Stimulated activated CD4-positive, alpha-beta T cell treated with anti-CD3 and anti-CD28 coated beads, Interleukin-1b, Interleukin-23, amount 100 ng/mL, for 48 hours (primary cell): ENCODE measurements at places on chromosomes 2 and 18.

DNA sequence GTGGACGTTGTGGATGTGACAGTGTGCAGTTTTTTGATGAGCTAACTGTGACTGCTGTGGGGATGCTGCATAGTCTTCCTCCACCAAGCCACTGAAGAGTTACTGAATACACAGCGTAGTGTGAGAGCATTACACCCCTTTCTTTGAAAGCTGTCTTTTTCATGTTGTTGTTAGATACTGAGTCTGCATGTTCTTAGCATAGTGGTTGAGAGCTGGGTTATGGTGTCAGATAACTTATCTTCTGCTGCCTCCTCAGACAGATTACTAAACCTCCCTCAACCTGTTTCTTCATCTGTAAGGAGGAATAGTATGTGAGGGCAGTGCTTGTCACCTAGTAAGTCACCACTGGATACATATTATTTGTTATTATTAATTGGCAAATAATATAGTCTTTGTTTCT lies 63.2 kb downstream of the CEP192 start:
- DNase-seq: no peak

DNA sequence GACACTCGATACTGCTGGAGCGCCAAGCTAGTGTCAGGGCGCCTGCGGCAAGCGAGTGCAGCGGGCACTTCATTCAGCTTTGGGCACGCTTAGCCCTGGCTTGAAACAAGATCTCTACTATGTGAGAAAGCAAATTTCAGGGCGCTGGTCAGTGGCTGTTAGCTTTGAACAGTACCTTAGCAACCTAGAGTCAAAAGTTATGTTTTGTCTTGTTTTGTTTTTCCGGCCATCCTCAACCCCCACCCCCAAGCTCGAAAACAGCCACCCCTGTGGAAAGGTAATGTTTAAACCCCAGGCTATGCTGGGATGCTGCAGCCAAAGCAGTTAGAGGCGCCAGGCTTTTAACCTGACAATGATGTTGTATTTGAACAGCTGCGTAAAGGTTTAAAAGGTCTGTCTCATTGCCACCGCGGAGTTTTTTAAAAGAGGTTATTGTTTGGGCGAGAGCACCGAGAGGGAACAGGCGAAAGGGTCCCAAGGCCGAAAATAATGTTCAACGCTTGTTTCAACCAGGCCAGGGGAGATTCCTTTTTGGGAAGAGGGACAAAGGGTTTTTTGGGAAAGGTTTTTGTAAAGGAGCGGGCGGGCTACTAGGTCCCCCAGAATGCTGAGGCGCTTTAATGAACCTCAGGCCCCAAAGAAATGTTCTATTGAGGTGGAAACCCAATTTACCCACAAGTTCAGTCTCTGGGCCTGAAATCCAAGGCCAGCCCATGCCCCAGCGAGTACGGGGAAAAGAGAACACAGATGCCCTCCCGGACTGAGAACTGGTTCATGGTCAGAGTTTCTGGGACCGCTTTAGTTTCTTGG lies 2.3 kb upstream of the HOXD10 start:
- DNase-seq: no peak

- DNase-seq: no peak
Observed at GRCh38 chr2:238891457-238892203, 43.7 kb downstream of the TWIST2 start.

GRCh38 chr2:163375070-163375469 lies 360.7 kb downstream of the FIGN start:
- no peak for DNase-seq

- DNase-seq: no peak
Observed at GRCh38 chr2:110770959-110771431, 38.6 kb downstream of the ACOXL start.

DNA sequence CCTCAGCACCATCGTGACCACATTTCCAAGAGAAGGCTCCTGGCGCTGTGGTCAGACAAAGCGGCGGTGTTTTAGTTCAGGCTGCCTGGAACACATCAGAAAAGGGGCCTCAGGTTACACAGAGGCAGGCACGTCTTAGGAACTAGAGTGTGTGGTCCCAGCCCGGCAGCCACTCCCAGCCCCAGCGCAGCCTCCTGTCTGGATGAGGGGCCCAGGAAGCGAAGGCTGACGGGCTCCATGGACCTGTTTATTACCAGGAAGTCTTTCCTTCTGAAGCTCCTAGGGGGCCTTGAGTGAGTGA lies 10.0 kb upstream of the GPR55 start:
- no peak for DNase-seq

DNA sequence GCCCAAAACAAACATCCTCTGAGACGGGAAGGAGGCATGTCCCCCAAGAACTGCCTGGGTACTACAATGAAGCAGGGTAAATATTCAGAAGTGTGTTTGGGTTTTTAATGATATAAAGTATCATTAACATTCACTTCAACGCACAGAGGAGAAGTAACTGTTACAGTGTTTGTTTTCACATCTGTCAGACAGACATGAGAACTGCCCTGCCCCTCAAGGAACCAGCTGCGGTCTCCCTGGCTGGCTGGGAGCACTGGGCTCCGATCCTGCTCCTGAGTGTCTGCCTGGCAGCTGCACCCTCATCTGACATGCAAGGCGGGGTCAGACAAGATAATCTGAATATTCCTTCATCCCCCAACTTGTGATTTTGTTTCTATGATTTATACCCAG lies 75.6 kb downstream of the MBP start:
- DNase-seq: no peak

DNA sequence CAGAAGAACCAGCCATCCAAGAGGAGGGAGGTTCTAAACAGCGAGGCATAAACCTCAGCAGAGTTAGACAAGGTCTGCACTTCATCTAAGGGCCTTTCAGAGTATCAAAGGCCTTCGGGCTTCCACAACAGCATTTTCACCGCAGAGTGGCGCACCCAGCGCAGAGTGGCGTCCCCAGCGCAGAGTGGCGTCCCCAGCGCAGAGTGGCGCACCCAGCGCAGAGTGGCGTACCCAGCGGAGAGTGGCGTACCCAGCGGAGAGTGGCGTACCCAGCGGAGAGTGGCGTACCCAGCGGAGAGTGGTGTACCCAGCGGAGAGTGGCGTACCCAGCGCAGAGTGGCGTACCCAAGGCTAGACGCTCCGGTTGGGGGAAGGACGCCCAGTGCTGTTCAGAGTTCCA lies 137.9 kb downstream of the ZNF516 start:
- no peak for DNase-seq

DNA sequence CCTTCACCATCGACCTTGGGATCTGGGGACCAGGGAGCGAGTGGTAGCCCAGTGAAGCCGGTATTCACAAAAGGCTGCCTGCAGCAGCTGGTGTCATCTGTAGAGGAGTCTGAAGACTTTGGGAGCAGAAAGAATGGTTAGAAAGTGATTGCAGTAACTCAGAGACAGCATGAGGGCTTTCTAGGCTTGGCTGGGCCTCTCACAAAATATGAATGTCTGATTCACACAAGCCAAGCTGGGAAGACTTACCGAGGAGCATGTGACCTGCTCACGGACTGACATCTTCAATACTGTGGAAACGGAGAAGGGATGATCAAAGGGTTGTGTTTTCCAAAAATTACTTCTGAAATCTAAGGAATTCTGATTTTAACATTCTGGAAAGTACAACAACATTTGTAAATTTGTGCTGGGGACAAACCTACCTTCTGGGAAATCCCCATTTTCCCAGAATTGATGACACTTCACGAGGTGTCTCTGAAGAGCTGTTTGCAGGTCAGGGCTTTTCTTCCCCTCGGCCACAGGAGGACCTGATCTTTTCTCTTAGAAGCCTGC lies 111.7 kb downstream of the ACOXL start:
- no peak for DNase-seq

DNA sequence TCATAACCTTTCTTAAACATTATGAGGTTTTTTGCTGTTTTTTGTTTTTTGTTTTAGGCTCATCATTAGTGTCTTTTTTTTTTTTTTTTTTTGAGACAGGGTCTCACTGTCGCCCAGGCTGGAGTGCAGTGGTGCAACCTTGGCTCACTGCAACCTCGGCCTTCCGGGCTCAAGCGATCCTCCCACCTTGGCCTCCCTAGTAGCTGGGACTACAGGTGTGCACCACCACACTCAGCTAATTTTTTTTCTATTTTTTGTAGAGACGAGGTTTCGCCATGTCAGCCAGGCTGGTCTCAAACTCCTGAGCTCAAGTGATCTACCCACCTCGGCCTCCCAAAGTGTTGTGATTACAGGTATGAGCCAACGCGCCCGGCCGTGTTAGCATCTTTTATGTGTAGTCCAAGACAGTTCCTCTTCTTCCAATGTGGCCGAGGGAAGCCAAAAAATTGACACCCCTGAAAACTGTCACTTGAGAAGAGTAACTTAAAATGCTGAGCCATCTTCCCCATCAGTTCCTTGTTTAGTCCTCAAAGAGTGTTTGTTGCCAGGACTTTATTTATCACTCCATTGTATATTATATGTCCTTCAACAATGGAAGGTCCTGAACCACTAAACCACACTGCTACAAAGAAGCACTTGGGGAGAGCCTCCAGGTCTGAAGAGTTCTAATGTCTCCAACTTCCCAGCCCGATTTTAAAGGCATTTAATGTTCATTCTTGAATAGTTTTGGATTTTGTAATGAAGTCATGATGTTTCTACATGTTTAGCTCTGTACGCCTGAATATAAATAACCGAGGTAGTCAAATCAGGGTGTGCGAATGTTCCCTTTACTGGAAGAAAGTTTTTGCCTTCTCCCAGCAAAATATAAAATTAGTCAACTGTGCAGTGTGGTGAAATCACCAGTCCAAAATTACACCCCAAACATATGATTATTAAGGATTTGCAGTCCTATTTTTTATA lies 26.4 kb downstream of the ZNF516 start:
- no peak for DNase-seq

- no peak for DNase-seq
Observed at GRCh38 chr2:165203689-165204559, at the start of gene SCN3A. Gene SCN3A, minus strand, starts transcription at chr2:165204050. Its CDS starts 27,656 bp downstream, at chr2:165176394.

DNA sequence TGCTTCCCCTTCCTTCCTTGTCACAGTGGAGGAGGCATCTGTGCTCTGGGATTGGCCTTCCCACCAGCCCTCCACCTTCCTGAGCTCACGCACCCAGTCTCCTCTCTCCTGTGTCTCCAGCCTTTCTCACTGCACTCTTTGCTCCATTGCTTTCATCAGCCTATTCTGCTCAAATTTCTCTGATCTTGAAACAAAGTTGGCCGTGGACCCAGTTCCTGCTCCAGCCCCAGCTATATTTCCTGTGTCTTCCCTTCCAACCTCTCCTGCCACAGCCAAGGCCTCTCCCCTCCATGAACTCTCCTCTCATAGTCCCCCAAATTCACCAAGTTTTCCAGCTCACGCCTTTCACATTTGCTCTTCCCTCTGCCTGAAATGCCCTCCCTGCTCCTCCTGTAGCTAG lies 226.6 kb upstream of the AGAP1 start:
- no peak for DNase-seq

DNA sequence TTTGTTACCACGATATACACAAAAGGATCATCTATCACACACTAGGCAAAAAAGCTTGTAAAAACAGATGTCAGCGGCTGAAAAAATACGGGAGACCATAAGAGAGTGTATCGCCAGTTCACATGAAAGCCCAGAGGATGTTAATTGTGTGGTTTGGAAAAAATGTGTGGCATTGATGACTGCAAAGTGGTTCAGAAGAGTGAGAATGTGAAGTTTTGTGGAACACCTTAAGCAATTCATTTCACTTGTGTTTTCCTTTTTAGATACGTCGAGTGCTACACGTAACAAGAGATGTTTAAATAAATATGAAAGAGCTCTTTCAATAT lies 61.7 kb upstream of the DAPL1 start:
- no peak for DNase-seq

DNA sequence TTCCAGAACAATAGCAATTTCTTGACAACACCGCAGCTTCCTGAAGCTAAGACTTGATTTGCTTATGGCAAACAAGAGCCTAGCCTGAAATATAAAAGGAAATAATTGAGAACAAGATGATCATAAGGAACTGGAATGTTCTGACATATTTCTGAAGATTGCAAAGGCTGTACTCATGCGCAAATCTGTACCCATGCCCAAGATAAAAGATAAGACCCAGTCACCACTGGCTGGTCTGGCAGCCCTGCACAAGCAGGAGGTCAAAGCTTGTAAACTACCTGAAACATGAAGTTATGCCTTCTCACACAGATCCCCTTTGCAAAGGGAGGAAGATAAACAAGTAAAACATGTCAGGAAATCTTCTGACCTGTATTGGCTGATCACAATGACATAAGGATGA lies 160.8 kb upstream of the GYPC start:
- DNase-seq: no peak

- DNase-seq: no peak
Observed at GRCh38 chr18:8516371-8517250, 92.6 kb upstream of the RAB12 start.

DNA sequence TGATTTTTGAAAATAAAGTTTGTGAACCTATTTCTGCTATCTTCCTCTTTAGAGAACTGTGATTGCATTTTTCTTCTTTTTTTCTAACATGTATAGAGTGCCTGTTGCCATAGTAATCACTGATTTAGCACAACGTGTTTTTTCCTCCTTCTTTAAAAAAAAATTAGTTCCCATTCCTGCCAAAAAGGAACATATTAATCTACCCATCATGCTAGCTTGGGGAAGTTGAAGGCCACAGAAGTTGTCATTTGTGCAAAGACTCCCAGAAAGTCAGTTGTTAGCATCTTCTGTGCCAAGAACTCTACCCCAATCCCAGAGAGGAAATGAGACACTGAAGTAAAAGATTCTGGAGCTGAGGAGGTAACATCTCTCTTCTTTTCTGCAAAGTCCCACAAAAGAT lies 57.3 kb downstream of the SLC8A1 start:
- DNase-seq: no peak

DNA sequence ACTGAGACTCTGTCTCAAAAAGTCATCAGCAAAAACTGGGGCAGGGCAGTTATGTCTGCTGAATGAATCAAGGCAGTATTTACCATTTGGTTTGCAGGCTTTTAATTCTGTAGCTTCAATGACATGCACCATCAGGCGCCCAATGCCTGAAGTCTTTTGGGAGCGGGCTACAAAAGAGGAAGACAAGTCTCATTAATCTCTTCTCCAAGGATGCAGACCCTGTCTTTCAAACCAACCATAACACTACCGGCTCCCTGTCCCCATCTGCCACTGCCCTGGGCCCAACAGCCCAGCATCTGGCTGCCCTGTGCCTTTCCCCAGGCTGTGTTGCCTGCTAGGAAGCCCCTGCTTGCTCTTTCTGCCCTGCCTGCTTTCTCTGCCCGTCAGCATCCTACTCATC lies 30.3 kb downstream of the FAM228A start:
- no peak for DNase-seq

DNA sequence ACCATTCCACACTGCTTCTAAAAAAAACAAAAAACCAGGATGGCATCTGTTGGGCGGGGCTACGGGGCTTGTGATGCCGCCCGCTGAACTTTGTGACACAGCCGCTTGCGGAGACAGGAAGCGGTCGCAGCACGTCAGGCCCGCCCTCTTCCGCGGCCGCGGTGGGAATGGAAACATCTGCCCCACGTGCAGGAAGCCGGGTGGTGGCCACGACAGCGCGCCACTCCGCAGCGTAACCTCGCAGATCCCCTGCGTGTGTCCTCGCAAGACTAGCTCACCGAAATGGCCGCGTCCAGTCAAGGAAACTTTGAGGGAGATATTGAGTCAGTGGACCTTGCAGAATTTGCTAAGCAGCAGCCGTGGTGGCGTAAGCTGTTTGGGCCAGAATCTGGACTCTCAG lies 168.5 kb downstream of the SUCLG1 start:
- no peak for DNase-seq

- no peak for DNase-seq
Observed at GRCh38 chr18:30917651-30918050, 124.9 kb downstream of the DSC3 start.
